Naive B cell (primary cell): ENCODE measurements at places on chromosomes 4 and X. TPM values are rescaled to one million over a fixed set of nuclear protein-coding genes. Genes with fewer than 3 reads are reported as not detected.

The GLRB gene
- not detected for polyA plus RNA-seq

- no peak for DNase-seq
Observed at GRCh38 chr4:35164063-35164462, 1080.3 kb downstream of the ARAP2 start.

The LNX1 gene
- polyA plus RNA-seq: 0.49 TPM

DNA sequence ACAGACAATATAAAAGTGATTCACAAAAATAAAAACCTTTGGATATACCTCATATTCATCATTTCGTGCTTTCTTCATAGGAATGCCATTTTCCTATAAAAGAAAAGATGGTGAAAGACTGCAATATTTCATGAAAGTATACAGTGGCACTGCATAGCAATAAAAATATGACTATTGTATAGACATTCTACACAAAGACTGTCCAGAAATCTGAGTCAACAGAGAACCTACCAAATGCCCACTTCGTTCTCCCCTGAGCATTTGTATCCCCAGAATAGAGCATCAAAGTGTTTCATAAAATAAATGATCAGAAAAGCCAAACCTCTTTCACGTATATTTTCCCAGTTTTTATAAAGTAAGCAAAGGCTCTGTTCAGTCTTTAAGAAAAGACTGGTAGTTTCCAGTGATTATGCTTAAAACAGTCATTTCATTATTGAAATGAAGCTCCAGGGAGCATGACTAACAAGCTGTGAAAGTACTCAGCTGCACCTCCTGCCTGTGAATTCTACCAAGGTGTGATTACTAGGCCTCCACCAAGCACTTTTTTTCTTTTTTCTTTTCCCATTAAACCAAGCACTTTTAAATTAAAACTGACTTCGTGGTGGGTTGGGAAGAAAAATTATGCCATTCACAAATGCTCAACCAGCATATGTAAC is 20.2 kb downstream of the PPA2 start:
- no peak for DNase-seq

DNA sequence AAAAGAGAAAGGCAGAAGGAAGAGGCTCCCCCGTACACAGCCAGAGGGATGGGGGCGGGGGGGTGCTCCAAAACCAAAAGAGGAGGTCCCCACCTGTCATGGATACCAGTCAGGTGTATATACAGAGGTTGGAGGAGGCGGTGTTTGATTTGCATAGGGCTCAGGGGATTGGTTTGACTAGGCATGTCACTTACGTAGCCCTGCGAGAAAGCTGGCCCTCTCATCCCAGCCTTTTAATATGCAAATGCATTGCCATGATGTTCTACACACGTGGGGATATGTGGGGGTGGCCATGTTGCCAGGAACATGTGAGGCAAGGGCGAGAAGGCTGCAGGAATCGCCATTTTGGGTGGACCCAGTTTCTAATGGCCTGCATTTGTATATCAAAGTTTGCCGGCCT is 38.6 kb downstream of the TMEM150C start:
- DNase-seq: no peak

DNA sequence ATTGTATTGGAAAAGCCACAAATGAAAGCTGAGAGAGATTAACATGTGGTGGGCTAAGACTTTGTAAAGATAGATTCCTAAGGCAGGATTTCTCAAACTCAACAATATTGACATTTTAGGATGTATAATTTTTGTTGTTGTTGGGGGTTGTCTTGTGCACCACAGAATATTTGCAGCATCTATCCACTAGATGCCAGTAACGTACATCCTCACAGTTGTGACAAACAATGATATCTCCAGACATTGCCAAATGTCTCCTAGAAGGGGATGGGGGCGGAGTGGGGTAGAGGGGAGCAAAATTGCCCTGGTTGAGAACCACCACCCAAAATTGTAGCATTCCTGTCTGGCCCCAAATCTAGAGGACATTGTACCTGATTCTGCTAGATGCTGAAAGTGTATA is 14.7 kb upstream of the CBR4 start:
- DNase-seq: no peak

DNA sequence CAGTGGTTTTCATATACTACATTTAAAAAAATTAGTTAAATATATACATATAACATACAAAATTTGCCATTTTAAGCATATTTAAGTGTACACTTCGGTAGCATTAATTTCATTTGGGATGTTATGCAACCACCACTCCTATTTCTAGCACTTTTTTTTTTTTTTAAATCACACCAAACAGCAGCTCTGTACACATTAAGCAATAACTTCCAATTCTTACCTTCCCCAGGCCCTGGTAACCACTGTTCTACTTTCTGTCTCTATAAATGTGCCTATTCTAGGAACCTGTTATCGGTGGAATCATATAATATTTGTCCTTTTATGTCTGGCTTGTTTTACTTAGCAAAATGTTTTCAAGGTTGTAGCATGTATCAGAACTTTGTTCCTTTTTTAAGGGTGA is 39.1 kb downstream of the TMEM164 start:
- no peak for DNase-seq

The FGF13 gene
- polyA plus RNA-seq: not detected

DNA sequence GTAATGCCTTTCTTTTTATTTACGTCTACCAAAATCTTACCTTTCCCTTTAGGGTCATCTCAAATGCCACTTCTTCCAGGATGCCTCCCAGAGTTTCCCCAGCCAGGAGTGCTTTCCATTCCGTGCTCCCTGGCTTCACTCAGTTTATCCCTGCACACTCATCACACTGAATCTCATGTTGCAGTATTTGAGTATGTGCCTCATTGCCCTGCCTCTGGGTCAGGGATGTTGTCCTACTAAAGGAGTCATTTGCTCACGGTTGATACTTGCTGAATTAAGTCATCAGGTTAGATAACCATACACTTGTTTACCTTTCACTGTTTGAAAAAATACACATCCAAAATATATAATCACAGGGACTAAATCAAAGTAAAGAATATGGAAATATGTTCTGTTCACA is 356.2 kb upstream of the GATB start:
- no peak for DNase-seq

- DNase-seq: no peak
Observed at GRCh38 chr4:186845137-186845842, 121.6 kb upstream of the FAT1 start.

DNA sequence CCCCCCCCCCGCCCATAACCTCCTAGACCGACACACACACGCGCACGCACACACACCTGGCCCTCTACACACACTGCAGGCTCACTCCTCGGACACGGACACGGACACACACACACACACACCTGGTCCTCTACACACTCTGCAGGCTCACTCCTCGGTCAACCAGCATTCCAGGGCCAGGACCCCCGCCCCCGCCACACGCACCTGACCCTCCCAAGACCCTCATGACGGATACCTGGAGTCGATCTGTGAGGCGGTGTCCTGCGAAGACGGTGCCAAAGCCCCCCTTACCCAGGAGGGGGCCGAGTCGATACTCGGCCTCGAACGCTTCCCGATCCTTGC is 552 bp downstream of the PIM2 start:
- DNase-seq: no peak

- no peak for DNase-seq
Observed at GRCh38 chr4:139791681-139792080, 126.1 kb downstream of the MGST2 start.

- no peak for DNase-seq
Observed at GRCh38 chr4:151833174-151833573, 72.4 kb upstream of the GATB start.

- no peak for DNase-seq
Observed at GRCh38 chrX:74924449-74925224, 615 bp downstream of the NEXMIF start.

- DNase-seq: no peak
Observed at GRCh38 chr4:78748381-78748780, 27.8 kb upstream of the BMP2K start.

DNA sequence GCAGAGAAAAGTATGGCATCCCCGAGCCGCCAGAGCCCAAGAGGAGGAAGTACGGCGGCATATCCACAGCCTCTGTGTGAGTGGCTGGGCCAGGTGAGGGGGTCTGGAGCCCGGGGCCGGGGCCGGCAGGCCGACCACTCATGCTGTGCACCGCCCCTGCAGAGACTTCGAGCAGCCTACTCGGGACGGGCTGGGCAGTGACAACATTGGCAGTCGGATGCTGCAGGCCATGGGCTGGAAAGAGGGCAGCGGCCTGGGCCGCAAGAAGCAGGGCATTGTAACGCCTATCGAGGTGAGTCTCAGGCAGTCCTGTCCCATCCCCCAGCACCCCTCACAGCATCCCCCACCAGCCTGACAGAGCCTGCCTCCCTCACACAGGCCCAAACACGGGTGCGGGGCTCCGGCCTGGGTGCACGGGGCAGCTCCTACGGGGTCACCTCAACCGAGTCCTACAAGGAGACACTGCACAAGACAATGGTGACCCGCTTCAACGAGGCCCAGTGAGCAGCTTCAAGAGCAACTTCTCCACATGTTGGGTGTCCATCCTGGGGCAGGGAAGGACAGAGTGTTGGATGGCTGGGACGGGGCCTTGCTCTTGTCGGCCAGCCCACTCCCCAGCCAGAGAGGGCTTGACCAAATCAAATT is 7.4 kb upstream of the UBA1 start:
- no peak for DNase-seq

DNA sequence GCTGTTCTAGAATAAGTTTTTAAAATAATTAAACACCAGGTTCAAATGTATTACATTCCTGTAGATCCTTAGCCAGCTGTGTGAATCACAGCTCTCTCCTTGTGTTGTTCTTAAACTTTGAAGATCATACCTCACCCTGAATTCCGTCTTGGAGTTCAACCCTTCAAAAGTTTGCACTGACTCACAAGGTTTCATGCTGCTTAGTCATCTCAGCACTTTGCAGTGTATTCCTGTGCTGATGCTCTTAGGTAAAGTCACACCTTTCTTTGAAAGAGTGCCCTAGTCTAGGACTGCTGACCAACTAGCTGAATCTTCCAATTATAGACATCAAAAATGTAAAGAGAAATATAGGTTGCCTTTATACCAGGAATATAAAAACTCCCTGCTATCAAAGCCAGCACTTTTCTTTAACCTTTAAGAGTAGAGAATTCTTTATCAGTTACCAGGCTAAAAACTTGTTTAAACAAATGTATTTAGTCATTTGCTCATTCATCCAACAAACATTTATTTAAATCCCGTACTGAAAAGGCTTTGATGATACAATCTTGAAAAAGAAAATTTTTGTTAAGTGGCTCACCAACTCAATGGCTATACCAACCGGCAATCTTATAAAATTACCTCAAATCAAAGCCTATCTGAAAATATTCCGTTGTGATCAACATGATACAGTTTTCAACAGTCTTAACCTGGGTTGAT is 169.7 kb downstream of the RAP1GDS1 start:
- DNase-seq: no peak

DNA sequence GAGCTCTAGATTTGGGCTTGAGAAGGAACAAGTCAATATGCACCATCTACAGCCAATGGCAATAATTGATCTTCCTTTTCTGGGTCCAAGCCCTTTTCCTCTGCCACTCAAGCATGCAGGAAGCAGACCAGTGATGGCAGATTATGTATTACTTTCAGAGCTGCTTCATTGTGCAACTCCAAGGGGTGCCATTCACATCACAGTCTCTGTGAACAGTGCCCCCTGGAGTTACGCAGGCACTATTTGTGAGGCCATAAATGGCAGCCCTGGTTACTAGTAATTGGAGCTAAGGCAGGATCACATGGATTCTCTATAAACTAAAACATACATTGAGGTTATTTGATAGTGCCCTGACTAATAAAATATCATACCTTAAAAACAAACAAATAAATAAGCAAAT is 313.4 kb upstream of the SLC7A11 start:
- no peak for DNase-seq

DNA sequence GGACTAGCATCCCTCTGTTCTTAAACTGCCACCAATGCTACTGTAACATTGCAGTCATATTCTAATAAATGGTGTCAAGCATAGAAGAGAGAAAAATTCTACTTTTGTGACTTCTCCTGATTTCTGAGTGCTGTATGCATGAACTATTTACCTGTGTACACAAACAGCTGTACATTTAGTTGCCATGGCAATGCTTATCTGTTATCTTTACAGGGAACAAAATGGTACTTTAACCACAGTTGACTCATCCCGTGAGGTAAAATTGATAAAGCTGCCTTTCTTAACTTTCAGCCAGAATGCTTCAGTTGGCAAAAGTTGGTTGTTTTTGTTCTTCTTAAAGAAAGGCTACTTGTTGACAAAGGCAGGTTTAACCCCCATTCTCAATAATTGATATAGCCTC is 587.5 kb upstream of the MAGEB2 start:
- DNase-seq: no peak

GRCh38 chrX:40373641-40374040 is 207.1 kb upstream of the ATP6AP2 start:
- DNase-seq: no peak
